ENCODE measurements at places on chromosomes 6 and 20.

- no peak for DNase-seq
Observed at GRCh38 chr20:57759724-57760123, 49.9 kb upstream of the PMEPA1 start.

DNA sequence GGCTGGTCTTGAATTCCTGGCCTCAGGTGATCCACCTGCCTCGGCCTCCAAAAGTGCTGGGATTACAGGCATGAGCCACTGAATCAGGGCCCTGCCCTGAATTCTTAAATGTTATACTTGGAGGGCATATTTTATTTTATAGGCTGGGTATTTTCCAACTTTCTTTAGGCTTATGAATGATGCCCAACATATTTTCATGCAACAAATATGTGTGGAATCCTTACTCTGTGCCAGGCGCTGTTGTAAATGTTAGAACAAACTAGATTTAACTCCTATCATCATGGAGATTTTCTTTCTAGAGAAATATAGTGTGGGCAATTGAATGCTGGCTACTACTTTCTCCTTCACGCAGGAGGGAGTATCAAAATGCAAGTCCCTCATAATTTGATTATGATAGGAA lies 71.2 kb downstream of the SAMD5 start:
- no peak for DNase-seq

DNA sequence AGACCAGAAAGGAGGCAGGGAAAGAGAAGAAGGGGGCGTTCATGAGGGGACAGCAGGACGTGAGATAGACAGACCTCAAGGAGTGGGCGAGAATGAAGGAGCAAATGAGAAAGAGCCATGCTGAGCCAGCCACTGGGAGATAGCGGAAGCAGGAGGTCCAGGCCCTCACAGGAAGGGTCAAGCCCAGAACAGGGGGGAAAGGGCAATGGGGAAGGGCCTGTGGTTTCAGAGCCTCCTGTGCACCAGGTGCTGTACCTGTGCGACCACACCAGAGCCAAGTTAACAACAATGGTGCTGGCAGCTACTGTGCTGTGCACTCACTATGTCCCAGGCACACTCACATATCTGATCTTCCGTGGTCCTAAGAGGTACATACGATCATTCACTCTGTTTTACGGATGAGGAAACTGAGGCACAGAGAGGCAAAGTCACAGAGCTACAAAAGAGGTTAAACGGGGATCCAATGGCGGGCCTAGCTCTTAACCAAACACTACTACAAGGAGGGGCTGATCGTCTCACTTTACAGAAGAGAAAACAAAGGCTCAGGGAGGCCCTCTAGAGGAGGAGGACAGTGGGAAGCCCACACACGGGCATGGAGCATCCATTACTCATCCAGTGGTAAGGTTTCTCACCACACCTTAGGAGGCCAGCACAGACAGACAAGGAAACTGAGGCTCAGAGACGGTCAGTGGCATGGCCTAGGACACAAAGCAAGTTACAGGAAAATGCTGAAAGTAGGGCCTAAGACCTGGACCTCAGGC lies 129.1 kb downstream of the PREX1 start:
- no peak for DNase-seq

- no peak for DNase-seq
Observed at GRCh38 chr6:169950558-169950957, 199.1 kb downstream of the ERMARD start.

DNA sequence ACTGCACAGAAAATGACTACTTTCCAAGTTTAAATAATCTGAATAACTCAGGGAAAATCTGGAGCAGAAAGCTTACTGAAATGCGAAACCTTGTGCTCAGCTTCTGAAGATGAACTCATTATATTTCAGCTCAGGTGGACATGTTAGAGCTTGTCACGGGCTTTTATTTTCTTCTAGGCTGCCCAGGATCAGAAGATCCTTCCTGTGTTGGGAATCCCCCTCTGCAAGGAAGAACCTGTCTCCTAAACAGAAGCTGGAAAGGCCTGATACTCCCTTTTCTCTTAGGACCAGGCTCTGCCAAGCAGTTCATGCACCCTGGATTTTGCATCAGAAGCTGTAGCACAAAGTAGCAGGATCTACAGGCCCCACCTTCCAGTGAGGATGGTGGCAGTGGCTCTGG lies 5.1 kb upstream of the SLC2A12 start:
- DNase-seq: no peak

GRCh38 chr20:19618711-19619110 lies 139.3 kb upstream of the RIN2 start:
- no peak for DNase-seq

DNA sequence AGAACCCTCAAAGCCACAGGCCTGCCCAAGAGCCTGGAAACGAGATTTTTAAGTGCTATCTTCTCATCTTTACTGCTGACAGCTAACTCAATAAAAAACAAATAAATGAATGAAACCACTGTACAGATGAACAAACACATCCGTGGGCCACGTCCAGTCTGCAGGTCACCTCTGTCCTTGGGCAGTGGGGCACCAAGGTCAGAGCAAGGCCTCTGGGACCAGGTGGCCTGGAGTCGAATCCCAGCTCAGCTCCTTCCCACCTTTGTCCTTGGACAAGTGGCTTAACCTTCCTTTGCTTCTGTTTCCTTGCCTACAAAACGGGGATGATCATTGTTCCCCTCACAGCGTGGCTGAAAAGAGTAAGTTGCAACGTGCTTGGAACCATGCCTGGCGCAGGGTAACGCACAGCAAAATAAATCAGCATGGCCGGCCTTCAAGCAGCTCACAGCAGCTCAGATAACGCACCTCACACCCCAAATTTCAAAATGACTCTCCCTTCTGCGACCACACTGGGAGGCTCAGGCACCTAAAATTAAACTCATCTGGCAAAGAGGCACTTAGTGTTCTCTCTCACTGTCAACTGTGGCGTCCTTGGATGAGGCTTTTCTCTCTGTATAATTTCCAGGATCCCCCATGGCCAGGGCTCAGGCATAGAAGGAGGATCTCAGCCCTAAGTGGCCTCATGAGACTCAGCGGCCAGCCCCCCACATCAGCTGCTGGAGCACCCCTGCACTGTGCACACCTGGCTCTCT lies 35.7 kb downstream of the RRBP1 start:
- DNase-seq: no peak

GRCh38 chr6:16163535-16164300 lies 34.8 kb downstream of the MYLIP start:
- DNase-seq: no peak

GRCh38 chr6:35142588-35143569 lies 1.7 kb upstream of the TCP11 start:
- DNase-seq: no peak

- no peak for DNase-seq
Observed at GRCh38 chr6:4667591-4667990, 108.6 kb upstream of the CDYL start.

GRCh38 chr20:39070484-39071231 lies 108.5 kb downstream of the DHX35 start:
- no peak for DNase-seq

GRCh38 chr20:60883496-60883895 lies 368.6 kb upstream of the CDH4 start:
- DNase-seq: no peak

GRCh38 chr20:25389401-25389857 lies 1.2 kb downstream of the ABHD12 start:
- DNase-seq: no peak

GRCh38 chr20:54059691-54060364 lies 10.6 kb downstream of the BCAS1 start:
- no peak for DNase-seq

DNA sequence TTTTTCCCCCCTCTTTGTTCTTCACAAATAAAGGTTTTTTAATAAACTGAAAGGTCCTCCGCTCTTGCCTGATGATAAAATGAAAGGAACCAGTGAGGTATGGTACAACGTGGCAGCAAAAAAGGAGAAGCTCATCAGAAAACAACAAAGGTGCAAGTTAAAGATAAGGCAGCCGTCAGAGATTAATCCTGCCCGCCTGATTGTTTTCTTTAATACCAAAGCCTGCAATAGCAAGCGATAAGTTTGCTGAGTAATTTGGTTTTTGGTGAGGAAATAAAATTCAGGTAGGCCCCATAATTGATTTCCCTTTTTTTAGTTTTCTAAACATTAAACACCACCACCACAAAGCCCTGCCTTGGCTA lies 177.9 kb downstream of the MBOAT1 start:
- DNase-seq: peak; percentile 38

- no peak for DNase-seq
Observed at GRCh38 chr20:4726710-4727397, 5.1 kb downstream of the PRND start.

- DNase-seq: no peak
Observed at GRCh38 chr6:156859686-156860085, 82.5 kb downstream of the ARID1B start.

DNA sequence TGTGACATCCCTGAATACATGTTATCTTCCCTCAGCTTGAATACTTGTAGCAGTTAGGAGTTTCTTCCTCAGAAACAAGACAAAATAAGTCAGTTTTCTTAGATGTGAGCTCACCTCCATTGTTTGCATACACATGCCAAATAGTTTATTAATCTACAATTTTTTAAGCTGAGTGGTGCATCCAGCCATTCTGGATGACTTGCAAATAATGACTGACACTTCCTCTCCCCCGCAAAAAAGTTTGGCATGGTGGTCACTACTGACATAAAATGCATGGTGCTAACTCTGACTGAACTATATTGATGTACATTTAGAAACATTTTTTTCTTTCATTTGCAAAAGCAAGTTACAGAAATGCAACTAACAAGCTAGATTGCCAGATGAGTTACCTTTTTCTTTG lies 55.5 kb downstream of the CYB5R4 start:
- DNase-seq: no peak

GRCh38 chr6:113112086-113112485 lies 745.1 kb upstream of the MARCKS start:
- no peak for DNase-seq

- no peak for DNase-seq
Observed at GRCh38 chr6:12356983-12357972, 67.1 kb downstream of the EDN1 start.

GRCh38 chr6:124393536-124393935 lies 568.7 kb upstream of the RNF217 start:
- no peak for DNase-seq

DNA sequence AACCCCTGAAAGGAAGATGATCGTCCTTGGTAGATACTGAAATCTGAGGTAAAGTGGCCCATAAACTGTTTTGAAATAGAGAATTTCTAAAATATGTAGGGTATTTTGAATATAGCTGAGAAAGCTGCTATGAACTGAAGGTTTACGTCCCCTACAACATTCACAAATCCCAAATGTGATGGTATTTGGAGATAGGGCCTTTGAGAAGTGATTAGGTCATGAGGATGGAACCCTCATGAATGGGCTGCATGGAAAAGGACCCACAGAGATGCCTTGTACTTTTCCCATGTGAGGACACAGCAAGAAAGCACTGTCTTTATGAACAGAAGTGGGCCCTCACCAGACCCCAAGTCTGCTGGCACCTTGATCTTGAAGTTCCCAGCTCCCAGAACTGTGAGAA lies 6.8 kb upstream of the PNISR start:
- no peak for DNase-seq

GRCh38 chr20:17646961-17647301 lies 35.1 kb downstream of the RRBP1 start:
- DNase-seq: no peak

DNA sequence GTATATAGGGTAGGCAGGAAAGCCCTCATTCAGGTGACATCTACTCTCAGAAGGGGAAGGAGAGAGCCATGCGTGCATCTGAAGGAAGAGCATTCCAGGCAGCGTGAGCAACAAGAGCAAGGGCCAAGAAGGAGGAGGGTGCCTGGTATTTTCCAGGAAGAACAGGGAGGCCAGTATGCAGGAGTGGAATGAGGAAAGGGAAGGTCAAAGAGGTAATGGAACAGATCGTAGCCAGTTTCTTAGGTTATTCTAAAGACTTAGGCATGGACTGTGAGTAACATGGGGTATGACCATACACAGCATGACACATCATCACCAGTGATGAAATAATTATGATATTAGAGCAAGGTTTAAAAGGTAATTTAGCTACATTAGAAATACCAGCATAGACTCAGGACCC lies 24.1 kb downstream of the ALDH8A1 start:
- no peak for DNase-seq

DNA sequence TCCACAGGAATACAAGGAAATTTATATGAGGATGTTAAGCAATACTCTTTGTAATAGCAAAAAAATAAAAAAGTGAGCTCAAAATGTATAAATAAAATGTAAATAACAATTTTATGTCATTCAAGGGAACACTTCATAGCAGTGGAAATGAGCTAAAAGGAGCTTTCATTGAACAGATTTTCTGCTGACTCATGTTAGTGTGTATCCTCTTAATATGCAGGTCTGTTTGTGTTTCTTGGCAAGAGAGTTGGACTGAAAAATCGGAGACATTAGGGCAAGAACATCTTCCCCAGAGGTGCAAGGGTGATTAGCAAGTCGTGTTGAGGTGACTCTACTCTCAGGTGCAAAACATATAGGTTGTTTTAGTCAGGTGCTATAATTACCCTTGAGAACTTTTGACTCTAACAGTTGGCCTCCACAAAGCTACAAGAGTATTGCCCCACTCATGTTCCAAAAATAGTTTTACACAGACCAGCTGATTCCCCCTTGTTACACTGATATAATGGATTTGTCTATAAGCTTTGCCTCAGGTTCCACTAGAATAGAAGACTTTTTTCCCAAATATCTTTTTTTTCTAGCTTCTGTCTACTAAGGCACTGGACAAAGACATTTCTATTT lies 702.9 kb downstream of the TENT5A start:
- no peak for DNase-seq

DNA sequence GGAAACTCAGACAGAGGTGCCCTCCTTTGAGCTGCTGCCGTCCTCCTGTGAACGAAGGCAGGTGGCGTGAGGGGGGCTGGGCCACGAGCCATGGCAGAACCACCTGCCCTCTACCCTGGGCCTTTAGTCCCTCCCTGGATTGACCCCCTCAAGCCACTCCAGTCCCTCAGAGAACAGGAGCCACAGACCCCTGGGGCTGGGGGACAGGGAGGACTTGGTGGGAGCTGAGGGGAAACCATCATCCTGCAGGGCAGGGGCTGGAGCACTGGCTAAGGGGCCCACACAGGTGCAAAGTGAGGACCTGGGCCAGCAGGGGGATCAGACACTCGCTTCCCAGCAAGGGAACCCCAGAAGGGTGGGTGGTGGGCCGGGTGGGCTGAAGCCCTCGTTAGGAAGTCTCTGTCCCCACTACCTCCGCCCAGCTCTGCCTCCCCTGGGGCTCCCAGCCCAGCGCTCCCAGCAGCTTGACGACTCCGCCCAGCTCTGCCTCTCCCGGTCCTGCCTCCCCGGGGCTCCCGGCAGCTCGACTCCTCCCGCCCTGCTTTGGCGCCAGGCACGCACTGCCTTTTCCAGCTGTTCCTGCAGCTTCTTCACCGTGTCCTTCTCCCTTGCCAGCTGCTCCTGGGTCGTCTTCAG lies 44.4 kb downstream of the DSTN start:
- no peak for DNase-seq

GRCh38 chr6:137775720-137776119 lies 91.3 kb upstream of the TNFAIP3 start:
- no peak for DNase-seq

- no peak for DNase-seq
Observed at GRCh38 chr6:70289299-70289698, 13.6 kb downstream of the COL9A1 start.

DNA sequence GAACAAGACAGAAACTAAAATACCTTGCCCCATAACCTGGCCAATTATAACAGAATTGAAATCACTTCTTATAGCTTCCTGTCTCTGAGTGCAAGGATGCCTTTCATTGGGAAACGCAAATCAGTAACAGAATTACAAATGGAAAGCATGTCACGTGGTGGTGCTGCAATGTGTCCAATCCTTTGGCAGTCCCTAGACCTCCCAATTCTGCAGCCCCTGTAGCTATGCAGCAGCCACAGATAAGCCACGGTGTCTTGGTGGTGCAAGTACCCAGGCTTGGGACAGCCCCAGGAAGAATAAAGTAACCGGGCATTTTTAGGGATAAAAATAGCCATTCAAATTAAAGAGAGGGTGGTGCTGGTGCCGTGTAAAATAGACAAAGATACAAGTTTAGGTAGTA lies 134.6 kb upstream of the CCN2 start:
- no peak for DNase-seq

All from CMK (cell line).